Stimulated activated CD8-positive, alpha-beta memory T cell treated with anti-CD3 and anti-CD28 coated beads, Interleukin-15, amount 100 ng/mL, for 24 hours (primary cell): ENCODE measurements at places on chromosomes 13 and 19.

- no peak for DNase-seq
These were observed 926 bp downstream of the ZNF587 start for GRCh38 chr19:57850553-57851017.

DNA sequence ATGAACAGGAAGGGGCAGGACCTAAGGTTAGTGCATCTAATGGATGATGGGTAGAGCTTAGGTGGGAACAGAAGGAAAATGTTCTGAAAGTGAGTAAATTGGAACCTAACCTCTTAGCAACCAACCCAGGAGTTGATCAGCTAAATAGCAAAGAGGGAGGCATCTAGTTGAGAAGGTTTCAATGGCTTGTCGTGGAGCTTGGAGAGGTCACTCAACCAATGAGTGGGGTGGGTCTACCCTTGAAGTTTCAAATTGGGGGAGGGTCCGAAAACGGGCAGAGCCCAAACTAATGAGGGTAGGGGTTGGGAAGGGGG, 5.7 kb upstream of the SHKBP1 start:
- no peak for DNase-seq

DNA sequence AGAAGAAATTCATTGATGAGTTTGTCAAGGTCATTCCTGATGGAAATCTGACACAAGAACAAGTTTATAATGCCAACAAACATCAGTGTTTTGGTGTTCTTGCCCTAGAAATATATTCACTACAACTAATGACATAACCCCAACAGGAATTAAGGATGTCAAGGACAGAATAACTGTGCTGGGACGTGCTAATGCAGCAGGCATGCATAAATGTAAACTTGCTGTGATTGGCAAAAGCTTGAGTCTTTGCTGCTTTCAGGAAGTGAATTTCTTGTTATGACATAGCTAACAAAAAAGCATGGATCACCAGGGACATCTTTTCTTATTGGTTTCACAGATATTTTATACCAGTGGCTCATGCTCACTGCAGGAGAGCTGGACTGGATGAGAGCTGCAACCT, 144.6 kb downstream of the KCTD12 start:
- no peak for DNase-seq

DNA sequence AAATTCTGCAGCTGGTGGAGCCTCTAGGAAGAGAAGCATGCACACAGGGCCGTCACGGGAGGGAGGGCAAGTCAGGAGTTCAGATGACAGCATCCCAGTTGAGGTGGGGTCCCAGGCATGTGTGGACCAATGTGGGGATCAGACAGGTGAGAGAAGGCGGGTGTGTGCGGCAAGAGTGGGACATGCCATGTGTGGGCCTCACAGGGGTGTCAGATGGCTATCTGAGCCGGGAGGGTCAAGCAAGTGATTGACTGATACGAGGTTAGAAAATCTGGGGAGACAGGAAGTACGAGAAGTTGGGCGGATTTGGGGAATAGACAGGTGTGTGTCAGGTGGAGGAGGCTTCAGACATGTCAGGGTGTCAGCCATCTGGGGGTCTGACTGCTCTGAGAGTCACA, 8.9 kb downstream of the RASGRP4 start:
- no peak for DNase-seq
